ENCODE measurements at places on chromosomes 1 and 21.

GRCh38 chr21:44314561-44314960 is 14.7 kb downstream of the PFKL start:
- DNase-seq, result no peak

DNA sequence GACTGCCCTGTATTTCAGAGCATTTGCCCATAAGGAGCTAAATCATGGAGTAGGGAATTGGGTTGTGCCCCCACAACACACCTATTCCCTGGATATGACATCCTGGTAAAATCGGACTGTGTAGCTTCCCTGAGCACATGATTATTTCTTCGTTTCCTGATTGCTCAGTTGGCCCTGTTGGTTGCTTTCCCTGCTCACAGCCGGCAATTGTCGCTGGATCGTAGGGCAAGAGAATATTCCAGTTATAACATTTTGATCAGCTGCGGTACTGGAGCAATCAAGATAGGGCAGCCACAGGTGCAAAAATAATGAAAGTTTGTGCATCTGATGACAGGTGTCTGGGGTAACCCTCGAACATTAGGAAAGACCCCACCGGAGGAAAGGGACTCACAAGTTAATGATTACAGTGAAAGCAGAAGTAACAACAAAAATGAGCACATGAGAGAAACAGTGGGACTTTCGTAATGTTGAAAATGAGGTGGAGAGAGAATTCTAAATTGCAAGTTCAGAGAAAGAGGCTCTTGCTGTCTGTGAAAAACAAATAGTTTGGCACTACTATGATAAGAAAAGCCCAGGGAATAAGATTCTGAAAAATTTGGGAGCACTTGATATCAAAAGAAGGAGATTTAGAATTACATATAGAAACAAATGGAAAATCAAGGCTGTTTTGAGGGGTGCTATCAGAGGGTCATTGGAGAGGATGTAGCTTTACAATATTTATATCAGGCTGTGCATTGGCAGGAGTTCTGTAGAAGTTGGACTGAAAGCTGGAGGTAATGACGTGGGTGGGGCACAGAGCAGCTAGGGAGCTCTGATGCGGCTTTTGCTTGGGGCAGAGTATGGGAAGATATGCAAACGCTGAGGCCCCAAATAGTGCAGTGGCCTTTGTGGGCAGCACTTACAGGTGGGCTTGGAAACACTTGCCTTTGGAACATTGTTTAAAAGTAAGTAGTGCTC is at the start of gene MAB21L3:
Gene MAB21L3 (plus strand): TSS at position 833 of the 957 bp plus-strand sequence. CDS start 1,217 bp downstream, outside the sequence.
- DNase-seq, result no peak

- peak; percentile 82 for DNase-seq
Observed at GRCh38 chr1:32351399-32352238, 10.7 kb downstream of the FAM229A start.

DNA sequence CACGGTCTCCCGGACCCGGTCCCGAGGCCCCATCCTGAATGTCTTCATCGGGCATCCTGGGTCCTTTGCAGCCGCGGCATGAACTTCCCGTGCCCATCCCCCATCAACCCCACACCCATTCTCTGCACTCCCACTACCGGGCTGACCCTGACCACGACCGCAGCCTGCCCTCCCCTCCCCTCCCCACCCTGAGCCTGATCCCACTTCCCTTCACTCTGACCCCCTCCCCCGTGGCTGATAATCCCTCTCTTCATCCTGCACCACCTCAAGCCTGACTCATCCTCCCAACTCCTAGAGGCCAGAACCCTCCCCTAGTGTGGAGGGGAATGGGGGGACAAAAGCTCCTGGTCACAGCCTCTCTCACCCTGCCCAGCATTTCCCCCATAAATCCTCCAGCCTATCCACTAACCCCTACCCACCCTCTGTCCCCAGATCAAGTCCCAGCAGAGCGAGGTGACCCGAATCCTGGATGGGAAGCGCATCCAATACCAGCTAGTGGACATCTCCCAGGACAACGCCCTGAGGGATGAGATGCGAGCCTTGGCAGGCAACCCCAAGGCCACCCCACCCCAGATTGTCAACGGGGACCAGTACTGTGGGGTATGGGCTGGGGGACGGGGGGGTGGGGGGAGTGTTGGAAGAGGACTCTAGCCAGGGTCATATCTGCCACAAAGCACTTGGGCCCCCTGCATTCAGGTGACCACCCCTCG is 602 bp downstream of the SH3BGRL3 start:
- DNase-seq, result no peak

- no peak for DNase-seq
Observed at GRCh38 chr1:33170351-33171274, 11.2 kb downstream of the TRIM62 start.

GRCh38 chr1:89351597-89352311 is 12.1 kb upstream of the GBP6 start:
- no peak for DNase-seq

GRCh38 chr1:185735701-185736064 is 1.5 kb downstream of the HMCN1 start:
- no peak for DNase-seq
